ENCODE measurements at places on chromosomes 1 and 21. TPM values are rescaled to one million over a fixed set of nuclear protein-coding genes. Genes with fewer than 3 reads are reported as not detected.
A peak's percentile ranks its signal among the peaks of the same experiment; 100 is the strongest.

Gene HORMAD1
- total RNA-seq: 0.64 TPM

Gene RNU11
- total RNA-seq: not detected

Gene PLXNA2
- total RNA-seq: 3.5 TPM

Gene SH2D1B
- total RNA-seq: not detected

Gene PGLYRP4
- not detected for total RNA-seq

Gene PLCH2
- 31.6 TPM for total RNA-seq

Gene CLCA1
- total RNA-seq: not detected

Gene TMEM240
- 1.8 TPM for total RNA-seq

Gene DSCAM
- total RNA-seq: not detected

Gene ROR1
- total RNA-seq: not detected

Gene SMAP2
- total RNA-seq: 123 TPM

Gene FAAH
- total RNA-seq: 10.7 TPM

Gene MMP23B
- total RNA-seq: 3.5 TPM

Gene FTCD
- 1.7 TPM for total RNA-seq

Gene MYCL
- 0.19 TPM for total RNA-seq

GRCh38 chr1:42480921-42481320 is 17.8 kb downstream of the CCDC30 start:
- no peaks in the 10 kb centered on the region for H3K4me1 ChIP-seq
- no peaks in the 10 kb centered on the region for H3K27me3 ChIP-seq
- no peak overlapping the region for H3K4me3 ChIP-seq

DNA sequence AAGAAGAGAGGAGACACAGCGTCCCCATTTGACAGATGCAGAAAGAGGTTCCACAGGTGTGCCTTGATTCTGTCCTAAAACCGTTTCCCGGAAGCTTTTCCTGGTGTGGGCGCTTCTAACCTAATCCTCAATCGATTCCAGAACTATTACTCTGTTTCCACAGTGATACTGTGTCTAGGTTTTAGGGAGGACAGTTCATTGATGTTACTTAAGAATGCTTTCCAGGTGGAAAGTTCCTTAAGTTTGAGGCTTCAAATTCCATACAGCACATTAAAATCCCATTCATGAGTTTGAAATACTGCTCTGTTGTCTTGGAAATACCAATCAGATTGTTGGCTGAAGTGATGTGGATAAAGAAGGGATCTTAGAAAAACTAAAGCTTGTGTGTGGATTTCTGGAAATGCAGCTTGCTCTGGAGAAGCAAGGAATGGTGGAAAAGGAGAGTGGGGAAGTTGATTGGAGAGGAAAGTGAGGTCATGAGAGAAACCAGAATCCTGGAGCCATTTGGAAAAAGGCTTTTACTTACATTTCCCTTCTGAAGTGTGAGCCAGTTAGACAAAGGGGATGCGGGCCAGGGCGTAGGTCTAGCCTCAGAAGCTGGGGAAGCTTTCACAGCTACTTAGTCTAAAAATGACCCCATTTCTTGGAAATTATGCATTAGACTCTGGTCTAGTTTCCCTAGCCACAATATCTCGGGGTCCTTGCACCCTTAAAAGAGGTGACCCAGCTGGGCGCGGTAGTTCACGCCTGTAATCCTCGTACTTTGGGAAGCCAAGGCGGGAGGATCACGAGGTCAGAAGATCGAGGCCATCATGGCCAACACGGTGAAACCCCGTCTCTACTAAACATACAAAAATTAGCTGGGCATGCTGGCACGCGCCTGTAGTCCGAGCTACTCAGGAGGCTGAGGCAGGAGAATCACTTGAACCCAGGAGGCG is 6.7 kb downstream of the ELF3 start:
- H3K27me3 ChIP-seq: no peaks in the 10 kb centered on the region
- H3K36me3 ChIP-seq: no peaks in the 10 kb centered on the region
- no peak overlapping the region for H3K4me3 ChIP-seq
- no peak for DNase-seq

DNA sequence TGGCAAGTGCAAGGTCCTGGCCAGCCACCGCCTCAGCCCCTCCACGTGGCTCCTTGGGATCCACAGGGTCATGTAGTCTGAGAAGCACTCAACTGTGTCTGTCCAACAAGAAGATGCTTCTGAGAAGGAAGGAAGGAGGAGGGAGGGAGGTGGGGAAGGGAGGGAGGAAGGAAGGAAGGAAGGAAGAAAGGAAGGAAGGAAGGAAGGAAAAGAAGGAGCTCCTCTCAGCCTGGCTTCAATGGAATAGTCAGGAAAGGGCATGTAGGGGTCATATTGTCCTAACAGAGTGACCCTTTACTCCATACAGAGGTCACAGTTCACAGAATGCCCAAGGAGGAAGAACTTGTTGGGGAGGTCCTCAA is 42.5 kb upstream of the TARDBP start:
- no peak overlapping the region for H3K27ac ChIP-seq
- H3K4me1 ChIP-seq: no peaks in the 10 kb centered on the region
- no peak for DNase-seq
- H3K27me3 ChIP-seq: no peaks in the 10 kb centered on the region
- no peaks in the 10 kb centered on the region for H3K36me3 ChIP-seq
- H3K4me3 ChIP-seq: no peak overlapping the region

DNA sequence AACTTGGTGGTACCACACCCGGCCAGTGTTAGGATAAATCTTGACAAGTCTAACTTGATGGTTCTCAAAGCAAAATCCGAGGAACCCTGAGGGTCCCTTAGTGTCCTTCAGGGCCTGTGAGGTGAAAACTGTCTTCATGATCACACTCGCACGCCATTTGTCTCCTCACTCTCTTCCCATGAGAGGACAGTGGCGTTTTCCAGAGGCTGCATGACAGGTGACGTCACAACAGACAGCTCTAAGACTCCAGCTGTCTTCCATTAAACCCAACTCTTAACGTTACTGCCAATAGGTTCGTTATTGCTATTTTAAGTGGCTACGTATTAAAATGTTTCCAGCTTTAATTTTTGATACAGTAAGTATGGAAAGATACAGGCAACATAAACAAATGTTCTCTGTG is 13.8 kb downstream of the CFAP74 start:
- H3K36me3 ChIP-seq: no peaks in the 10 kb centered on the region
- H3K27ac ChIP-seq: no peak overlapping the region
- H3K4me1 ChIP-seq: no peaks in the 10 kb centered on the region
- DNase-seq: no peak
- H3K27me3 ChIP-seq: no peaks in the 10 kb centered on the region
- H3K4me3 ChIP-seq: no peak overlapping the region

- H3K4me3 ChIP-seq: no peak overlapping the region
- peaks cover 28% of the 10 kb centered on the region for H3K36me3 ChIP-seq
- H3K27ac ChIP-seq: no peak overlapping the region
- no peaks in the 10 kb centered on the region for H3K27me3 ChIP-seq
Measured at GRCh38 chr1:248823517-248824001, 2.2 kb downstream of the SH3BP5L start.

GRCh38 chr21:28789523-28789922 is 203.2 kb downstream of the LTN1 start:
- no peak for DNase-seq
- no peak overlapping the region for H3K4me3 ChIP-seq
- no peak overlapping the region for H3K27ac ChIP-seq
- no peaks in the 10 kb centered on the region for H3K36me3 ChIP-seq
- no peaks in the 10 kb centered on the region for H3K4me1 ChIP-seq
- no peaks in the 10 kb centered on the region for H3K27me3 ChIP-seq

- no peak overlapping the region for H3K4me3 ChIP-seq
Measured at GRCh38 chr21:28537371-28538079, 455.2 kb downstream of the LTN1 start.

DNA sequence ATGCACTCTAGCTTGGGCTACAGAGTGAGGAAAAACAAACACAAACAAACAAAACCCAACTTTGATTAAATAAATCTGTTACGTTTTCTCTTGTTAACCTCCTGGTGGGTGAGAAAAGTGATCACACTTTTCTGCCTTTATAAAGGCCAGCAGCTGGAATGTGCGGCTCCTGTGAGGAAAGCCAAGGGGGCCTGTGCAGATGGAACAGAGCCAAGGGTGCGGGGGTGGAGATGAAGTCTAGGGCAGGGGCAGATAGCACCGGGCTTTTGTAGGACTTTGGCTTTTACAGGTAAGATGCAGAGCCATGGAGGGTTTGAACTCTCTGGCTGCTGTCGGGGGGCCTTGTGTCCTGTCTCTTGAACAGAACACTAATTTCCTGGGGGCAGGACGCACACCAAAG is 40.7 kb upstream of the GPR37L1 start:
- no peaks in the 10 kb centered on the region for H3K27me3 ChIP-seq
- no peak overlapping the region for H3K27ac ChIP-seq
- DNase-seq: no peak
- H3K36me3 ChIP-seq: no peaks in the 10 kb centered on the region

DNA sequence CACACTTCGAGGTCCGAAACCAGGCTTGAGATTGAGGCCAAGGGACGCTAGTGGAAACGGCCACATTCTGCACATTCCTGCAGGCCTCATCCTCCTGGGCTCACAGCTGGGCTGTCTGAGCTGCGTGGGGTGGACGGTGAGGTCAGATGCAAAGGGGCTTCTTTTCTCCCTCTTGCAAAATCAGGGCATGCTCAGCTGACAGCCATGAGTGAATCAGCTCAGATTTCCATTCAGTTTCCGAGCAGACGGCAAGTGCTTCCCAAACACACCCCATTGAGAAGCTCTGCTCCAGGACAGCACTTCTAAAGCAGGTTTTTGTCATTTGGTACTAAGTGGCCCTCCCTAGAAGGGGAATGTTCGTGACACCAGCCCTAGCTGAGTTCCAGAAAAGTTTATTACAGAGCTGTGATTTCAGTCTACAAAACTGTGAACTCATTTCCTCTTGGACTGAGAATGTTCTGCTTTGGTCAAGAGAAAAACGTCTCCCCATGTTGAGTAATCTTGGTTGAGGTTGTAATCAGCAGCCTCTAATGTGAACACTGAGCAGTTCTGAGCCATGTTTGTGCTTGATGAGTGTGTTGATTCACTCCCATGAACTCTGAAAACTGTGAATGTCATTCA is 10.0 kb downstream of the PDPN start:
- H3K27me3 ChIP-seq: no peaks in the 10 kb centered on the region
- H3K4me1 ChIP-seq: no peaks in the 10 kb centered on the region
- H3K4me3 ChIP-seq: no peak overlapping the region
- no peak overlapping the region for H3K27ac ChIP-seq
- DNase-seq: no peak

- H3K4me3 ChIP-seq: peak overlapping the region; percentile 37
- no peaks in the 10 kb centered on the region for H3K36me3 ChIP-seq
- H3K4me1 ChIP-seq: peaks cover 7% of the 10 kb centered on the region
- H3K27me3 ChIP-seq: peaks cover 28% of the 10 kb centered on the region
- H3K27ac ChIP-seq: no peak overlapping the region
- peak; percentile 4 for DNase-seq
Measured at GRCh38 chr1:227317523-227318015, 723 bp downstream of the CDC42BPA start.

DNA sequence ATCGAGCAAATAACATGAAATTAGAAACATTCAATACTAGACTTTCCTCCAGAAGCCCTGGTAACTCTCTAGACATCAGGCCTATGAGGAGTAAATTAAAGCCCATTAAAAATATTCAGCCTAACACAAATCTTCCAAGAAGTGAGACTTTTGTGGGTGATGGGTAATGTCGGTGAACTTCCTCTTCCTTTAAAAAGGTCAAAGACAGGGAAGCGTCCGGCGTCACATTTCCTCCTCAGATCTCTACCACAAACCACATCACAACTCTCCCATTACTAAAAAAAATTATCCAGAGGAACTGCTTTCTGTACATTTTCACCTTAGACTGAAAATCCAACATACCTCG is 1.4 kb downstream of the EIF4G3 start:
- H3K27me3 ChIP-seq: no peaks in the 10 kb centered on the region
- peak overlapping the region; percentile 69 for H3K27ac ChIP-seq
- H3K4me1 ChIP-seq: peaks cover 18% of the 10 kb centered on the region
- H3K4me3 ChIP-seq: peak overlapping the region; percentile 49
- DNase-seq: peak; percentile 67

GRCh38 chr1:236419502-236419901 is 25.4 kb downstream of the EDARADD start:
- H3K4me1 ChIP-seq: peaks cover 25% of the 10 kb centered on the region
- no peak overlapping the region for H3K4me3 ChIP-seq
- DNase-seq: no peak
- no peak overlapping the region for H3K27ac ChIP-seq
- H3K36me3 ChIP-seq: no peaks in the 10 kb centered on the region

GRCh38 chr1:80375662-80376061 is 1369.1 kb upstream of the ADGRL4 start:
- no peaks in the 10 kb centered on the region for H3K36me3 ChIP-seq
- no peak for DNase-seq
- H3K4me1 ChIP-seq: no peaks in the 10 kb centered on the region
- no peak overlapping the region for H3K4me3 ChIP-seq
- no peaks in the 10 kb centered on the region for H3K27me3 ChIP-seq

GRCh38 chr21:19995253-19995652 is 1003.0 kb upstream of the NCAM2 start:
- H3K27me3 ChIP-seq: no peaks in the 10 kb centered on the region
- H3K4me3 ChIP-seq: no peak overlapping the region
- H3K4me1 ChIP-seq: no peaks in the 10 kb centered on the region
- no peak overlapping the region for H3K27ac ChIP-seq
- no peaks in the 10 kb centered on the region for H3K36me3 ChIP-seq

GRCh38 chr1:67947114-67947513 is 103.3 kb downstream of the DIRAS3 start:
- no peaks in the 10 kb centered on the region for H3K4me1 ChIP-seq
- no peak for DNase-seq
- no peaks in the 10 kb centered on the region for H3K36me3 ChIP-seq
- H3K4me3 ChIP-seq: no peak overlapping the region

- no peak for DNase-seq
- H3K4me1 ChIP-seq: peaks cover 30% of the 10 kb centered on the region
- no peak overlapping the region for H3K27ac ChIP-seq
- no peaks in the 10 kb centered on the region for H3K36me3 ChIP-seq
- no peaks in the 10 kb centered on the region for H3K27me3 ChIP-seq
Measured at GRCh38 chr1:155070158-155070621, 6.7 kb downstream of the EFNA4 start.

DNA sequence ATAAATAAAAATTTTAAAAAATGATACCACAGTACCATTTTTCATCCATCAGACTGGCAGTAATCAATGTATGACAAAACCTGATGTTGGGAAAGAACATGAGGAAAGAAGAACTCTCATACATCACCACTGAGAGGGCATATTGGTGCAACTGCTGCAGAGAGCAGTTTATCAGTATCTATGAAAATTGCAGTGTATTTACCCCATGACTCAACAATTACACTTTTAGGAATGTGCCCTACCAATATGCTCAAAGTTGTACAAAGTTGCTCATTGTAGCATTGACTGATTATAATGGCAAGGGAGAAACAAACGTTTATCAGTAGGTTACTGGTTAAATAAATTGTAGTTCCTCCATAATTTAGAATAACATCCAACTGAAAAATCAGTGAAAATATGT is 36.7 kb downstream of the CATSPERE start:
- H3K27me3 ChIP-seq: no peaks in the 10 kb centered on the region
- no peak overlapping the region for H3K4me3 ChIP-seq
- no peaks in the 10 kb centered on the region for H3K4me1 ChIP-seq
- DNase-seq: no peak

GRCh38 chr1:11543796-11544195 is 64.8 kb downstream of the DISP3 start:
- no peak for DNase-seq
- H3K36me3 ChIP-seq: no peaks in the 10 kb centered on the region
- no peaks in the 10 kb centered on the region for H3K27me3 ChIP-seq
- H3K4me1 ChIP-seq: no peaks in the 10 kb centered on the region
- no peak overlapping the region for H3K4me3 ChIP-seq
- no peak overlapping the region for H3K27ac ChIP-seq

- H3K27ac ChIP-seq: no peak overlapping the region
- H3K4me1 ChIP-seq: no peaks in the 10 kb centered on the region
- no peak overlapping the region for H3K4me3 ChIP-seq
- H3K36me3 ChIP-seq: no peaks in the 10 kb centered on the region
Measured at GRCh38 chr21:31570824-31571566, 88.5 kb upstream of the SOD1 start.

GRCh38 chr1:204520834-204521709 is 4.9 kb downstream of the MDM4 start:
- DNase-seq: peak; percentile 83
- no peak overlapping the region for H3K4me3 ChIP-seq
- peaks cover 78% of the 10 kb centered on the region for H3K4me1 ChIP-seq
- H3K27ac ChIP-seq: peak overlapping the region; percentile 41
